ENCODE measurements at places on chromosomes 12 and 14.
A peak's percentile ranks its signal among the peaks of the same experiment; 100 is the strongest.

- DNase-seq: peak; percentile 22
These were observed 827 bp downstream of the ALDH2 start for GRCh38 chr12:111767362-111768158.

DNA sequence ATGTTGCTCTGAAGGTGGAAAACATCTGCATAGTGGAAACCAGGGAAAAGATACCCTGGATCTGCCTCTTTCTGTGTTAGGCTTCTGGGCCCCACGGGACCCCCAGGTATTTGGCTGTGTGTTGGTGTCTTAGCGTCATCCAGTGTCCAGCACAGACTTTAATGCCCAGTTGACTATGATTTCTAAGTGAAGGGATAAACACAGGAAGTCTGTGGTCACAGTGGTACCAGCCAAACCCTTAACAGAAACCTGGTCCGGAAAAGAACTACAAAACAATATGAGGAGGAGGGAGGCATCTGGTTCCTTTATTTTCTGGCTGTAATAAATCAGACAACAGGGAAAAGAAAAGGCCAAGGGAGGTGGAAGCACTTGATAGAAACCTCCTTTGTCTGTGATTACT lies 56.4 kb downstream of the CMKLR1 start:
- DNase-seq: no peak

- peak; percentile 68 for DNase-seq
These were observed 398.9 kb upstream of the MIS18BP1 start for GRCh38 chr14:45651890-45652289.

DNA sequence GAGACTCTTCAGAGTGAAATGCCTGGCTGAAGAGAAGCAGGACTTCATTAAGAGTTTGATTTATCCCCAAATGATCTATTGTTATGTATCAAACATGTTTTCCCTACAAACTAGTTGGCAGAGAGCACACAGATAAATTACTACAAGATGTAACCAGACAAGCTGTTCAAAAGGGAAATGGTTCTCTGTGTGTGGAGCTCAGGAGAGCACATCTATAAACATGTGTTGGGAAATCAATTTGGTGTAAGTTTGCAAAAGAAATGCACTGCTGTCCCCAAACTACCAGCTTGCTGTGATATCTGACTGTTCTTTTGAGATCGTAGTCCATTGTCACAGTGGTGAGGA lies 159.2 kb downstream of the PAH start:
- DNase-seq: no peak

- DNase-seq: no peak
These were observed 37.4 kb downstream of the SLC6A15 start for GRCh38 chr12:84875241-84875640.

DNA sequence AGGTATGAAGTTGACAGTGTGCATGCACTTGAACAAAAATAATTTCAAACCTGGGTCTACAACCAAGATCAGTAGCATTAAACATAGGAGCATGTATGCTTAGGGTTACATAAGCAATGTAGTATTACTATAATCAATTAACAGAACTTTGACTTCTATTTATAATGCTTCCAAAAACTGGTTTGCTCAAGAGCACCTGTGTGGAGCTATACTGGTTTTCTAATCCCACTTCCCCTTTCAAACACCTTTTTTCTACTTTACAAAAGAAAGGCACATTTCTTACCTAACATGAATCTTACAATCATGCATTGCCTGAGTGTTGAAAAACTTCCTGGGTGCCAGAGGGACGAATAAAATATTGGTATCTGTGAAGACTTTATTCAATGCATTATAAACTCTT lies 72.7 kb downstream of the EFCAB11 start:
- DNase-seq: no peak

DNA sequence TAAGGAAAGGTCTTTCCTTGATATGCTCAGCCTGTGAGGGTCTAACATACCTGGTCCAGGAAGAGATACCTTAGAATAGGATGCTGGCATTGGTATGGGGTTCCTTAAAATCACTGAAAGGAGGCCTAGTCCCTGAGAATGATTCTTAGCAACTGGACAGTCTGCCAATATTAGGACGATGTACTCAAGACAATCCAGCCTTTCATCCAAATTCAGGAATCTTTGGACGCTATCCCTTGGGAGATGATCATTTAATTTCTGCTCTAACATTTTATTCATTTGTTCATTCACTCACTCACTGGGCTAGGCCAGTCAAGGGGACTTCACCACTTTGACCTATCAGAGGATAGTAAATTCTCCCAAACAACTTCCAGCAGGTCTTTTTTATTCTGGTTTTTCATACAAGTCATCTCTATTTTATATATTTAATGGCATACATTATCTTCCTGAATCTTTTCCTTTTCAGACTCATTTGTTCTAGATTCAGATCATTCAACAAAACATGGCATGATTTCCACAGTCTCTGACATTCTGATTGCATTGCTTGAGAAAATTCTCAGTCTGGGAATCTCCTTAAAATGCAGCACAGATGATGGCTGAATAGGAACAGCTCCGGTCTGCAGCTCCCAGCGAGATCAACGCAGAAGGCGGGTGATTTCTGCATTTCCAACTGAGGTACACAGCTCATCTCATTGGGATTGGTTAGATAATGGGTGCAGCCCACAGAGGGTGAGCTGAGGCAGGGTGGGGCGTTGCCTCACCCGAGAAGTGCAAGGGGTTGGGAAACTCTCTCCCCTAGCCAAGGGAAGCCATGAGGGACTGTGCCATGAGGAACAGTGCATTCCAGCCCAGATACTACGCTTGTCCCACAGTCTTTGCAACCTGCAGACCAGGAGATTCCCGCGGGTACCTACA lies 118.0 kb upstream of the PRICKLE1 start:
- DNase-seq: no peak

DNA sequence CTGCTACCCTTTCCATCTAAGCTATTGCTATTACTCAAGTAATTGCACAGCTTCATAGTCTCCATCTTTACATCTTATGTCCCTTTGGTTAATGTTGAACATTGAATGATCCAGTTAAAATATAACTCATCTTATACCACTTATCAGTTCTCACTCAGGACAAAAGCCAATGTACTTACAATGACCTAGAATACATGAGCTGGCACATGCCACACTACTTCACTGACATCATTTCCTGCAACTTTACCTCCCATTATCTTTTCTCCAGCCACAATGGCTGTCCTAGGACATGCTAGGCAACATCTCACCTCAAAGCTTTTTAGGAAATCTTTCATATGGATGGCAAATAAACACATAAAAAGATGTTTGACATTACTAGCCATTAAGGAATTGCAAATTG lies 309.2 kb downstream of the FOXG1 start:
- no peak for DNase-seq

- DNase-seq: no peak
These were observed 325.9 kb upstream of the LRFN5 start for GRCh38 chr14:41280745-41281144.

GRCh38 chr14:77660754-77661153 lies 44.3 kb upstream of the SPTLC2 start:
- DNase-seq: no peak

GRCh38 chr12:9902539-9903228 lies 21.4 kb downstream of the KLRF2 start:
- DNase-seq: no peak

- peak; percentile 40 for DNase-seq
These were observed 64.0 kb upstream of the DIO2 start for GRCh38 chr14:80275208-80275850.

- no peak for DNase-seq
These were observed 68.9 kb downstream of the CMKLR1 start for GRCh38 chr12:108270035-108270848.

DNA sequence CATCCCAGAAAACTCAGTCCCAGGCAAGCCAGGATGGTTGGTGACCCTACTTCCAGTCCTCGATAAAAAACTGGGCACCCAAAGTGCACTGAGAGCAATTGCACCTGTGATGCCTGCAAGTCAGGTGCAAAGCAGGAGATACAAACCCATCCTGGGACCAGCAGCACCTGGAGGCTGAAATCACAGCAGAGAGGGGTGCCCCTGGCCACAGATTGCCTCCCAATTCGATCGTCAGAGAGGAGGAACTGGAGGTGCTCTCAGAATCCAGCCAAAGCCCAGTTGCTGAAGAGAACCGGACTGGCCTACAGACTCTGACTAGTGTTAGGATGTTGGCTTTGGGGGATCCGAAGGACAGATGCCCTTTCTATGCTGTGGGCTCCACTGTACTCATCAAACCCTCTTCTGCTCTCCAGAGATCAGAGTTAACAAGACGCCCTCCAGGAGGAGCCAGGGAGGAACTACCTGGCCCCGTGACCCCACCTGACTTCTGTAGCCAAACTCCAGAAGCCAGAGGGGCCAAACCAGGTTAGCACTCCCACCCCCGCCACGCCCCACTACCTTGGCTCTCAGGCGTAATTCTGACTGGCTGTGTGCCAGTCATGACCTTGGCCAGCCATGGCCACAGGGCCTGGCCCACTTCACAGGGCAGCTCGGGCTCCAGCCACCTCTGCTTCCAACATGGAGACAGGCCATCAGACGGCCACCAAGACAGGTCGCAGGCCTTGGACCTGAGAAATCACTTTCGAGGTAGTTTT lies 284.5 kb upstream of the RTL1 start:
- DNase-seq: no peak

- DNase-seq: no peak
These were observed 1.5 kb downstream of the DHRS7 start for GRCh38 chr14:60163693-60164092.

GRCh38 chr14:101477648-101478047 lies 83.6 kb upstream of the DIO3 start:
- no peak for DNase-seq

DNA sequence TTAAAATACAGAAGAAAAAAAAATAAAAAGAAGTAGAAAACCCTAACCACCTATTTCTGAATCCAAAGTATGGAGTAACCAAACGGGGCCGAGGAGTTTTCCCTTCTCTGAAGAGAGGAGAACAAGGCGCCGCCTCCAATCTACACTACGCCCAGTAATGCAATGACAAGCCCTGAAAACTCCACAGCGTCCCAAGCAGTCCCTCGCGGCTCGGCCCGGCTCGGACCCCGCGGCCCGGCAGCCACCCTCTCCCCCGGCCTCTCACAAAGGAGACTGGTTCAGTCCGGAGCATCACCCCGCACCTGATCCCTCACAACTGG lies 371 bp downstream of the CHD8 start:
- DNase-seq: peak; percentile 9

- no peak for DNase-seq
These were observed 93.7 kb downstream of the KCNMB4 start for GRCh38 chr12:70459786-70460185.

- DNase-seq: no peak
These were observed 253.9 kb upstream of the CRY1 start for GRCh38 chr12:107347261-107347660.

DNA sequence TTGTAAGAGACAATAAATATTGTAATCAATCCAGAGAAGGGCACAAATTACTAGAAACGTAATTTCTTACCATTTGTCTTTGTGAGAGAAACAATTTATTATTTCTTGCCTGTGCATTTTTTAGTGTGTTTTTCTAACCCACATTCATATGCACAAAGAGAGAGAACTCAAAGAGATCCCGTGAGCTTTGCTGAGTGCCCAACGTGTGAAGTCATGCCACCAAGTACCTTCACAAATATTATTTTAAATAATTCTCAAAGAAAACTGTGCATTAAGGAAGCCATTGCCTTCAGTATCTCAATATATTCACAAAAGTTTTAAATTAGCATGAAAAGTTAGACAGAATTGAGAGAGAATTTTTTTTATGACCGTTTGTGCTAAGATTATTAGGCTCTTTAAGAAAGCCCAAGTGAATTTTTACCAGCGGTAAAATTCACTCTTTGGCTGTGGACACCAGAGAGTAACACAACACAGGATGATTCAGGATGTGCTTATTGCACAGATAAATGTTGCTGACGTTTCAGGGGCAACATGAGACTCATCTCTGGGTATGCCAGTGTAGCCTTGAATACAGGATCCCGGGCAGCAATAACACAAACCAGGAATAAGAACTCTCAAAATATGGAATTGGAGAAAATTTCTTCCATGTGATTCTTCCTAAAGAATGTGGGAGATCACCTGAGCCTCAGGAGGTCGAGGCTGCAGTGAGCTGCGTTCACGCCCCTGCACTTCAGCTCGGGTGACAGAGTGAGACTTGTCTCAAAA lies 2.9 kb downstream of the ARHGDIB start:
- DNase-seq: no peak

DNA sequence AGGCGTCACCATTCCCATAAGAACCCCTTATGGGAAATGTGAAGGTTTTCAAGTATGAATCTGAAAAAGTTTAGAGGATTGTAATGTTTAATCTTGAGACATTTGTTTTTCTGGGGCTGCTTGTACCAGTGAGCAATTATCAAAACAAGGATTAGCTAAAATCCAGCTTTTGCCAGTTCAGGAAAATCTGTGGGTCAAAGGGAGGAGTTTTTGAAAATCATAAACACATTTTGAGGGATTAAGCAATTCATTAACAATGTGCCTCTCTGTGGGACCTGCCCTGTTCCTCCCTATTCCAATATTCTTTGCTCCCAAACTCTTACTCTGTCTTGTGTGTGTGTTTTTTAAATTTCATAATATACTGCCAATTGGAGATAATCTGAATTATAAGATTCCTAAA lies 11.7 kb upstream of the DAAM1 start:
- peak; percentile 24 for DNase-seq

DNA sequence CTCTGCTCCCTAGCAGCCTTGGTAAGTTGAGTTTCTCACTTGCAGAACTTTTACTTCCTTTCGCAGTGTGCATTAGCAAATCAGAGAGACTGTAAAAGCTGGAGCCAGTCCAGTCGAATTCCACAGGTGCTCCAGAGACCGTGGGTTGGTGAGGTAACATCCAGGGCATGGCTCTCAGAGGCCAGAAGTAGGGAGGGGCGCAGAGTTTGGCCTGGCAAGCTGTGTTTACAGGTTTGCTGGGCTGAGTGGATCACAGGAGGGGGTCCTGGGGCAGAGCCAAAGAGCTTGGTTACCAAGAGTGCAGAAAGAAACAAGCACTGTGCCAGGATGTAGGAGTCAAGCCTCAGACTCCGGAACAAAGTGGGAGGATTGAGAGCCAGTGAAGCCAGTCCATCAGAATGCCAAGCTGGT lies 10.2 kb upstream of the BHLHE41 start:
- DNase-seq: peak; percentile 30

DNA sequence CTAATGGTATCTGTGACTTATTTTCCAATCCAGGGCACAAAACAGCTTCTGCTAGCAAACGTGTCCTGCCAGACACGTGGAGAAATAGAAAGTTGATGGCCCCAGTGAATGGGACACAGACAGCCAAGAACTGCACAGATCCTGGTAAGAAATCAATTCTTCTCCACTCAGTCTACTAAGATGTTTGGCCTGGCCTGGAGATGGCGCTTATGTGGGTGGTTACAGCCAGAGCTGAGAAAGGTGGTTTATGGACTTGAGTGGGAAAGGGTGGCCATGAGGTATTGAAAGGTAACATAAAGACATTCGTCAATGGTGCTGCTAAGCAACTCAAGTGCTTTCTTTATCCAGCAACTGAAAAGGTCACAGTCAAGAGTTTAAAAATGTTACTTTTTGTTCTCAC lies 2.9 kb downstream of the SLC24A4 start:
- no peak for DNase-seq

Measured in fibroblast of skin of scalp (primary cell).